CD4-positive, alpha-beta T cell treated with Interleukin-17A for 1 hour (primary cell): ENCODE measurements at places on chromosomes 11 and 22.

DNA sequence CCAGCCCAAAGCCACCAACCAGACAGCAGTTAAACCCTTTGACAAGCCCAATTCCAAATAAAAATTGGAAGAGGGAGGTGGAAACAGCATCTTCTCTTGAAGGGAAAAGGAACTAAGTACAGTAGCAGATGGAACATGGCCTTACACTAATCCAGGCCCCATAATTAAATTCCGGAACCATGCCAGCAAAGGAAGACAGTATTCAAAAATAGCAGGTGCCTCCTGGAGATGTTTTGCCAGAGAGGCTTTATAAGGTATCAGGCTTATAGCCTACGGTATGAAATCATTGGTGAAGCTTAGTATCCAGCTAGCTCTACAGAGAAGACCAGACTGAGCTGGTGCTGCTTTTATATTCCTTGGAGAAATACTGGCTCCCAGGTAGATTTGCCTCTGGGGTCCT lies 344.1 kb upstream of the API5 start:
- no peak for DNase-seq

GRCh38 chr11:118180300-118180703 lies 3.9 kb upstream of the SCN2B start:
- DNase-seq: no peak

GRCh38 chr11:32213223-32213622 lies 122.3 kb downstream of the RCN1 start:
- DNase-seq: no peak

- DNase-seq: no peak
Measured at GRCh38 chr11:43197379-43197778, 114.4 kb upstream of the API5 start.

DNA sequence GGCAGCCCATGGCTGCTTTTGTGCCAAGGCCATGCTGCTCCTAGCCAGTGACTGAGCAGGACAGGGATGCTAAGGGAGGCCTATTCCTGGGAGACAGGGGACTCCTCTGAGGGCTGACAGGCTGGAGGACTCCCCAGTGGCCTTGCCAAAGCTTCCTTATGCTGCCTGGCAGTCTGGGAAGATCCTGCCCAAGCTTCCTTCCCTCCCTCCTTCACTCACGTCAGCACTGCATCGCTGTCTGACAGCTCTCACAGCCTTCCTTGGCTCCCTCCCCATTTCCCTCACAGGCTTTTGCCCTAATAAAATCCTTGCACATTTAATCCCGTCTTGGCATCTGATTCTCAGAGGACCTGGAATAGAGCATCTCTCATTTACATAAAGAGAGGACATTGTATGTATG lies 26.5 kb downstream of the HTR3A start:
- DNase-seq: no peak

DNA sequence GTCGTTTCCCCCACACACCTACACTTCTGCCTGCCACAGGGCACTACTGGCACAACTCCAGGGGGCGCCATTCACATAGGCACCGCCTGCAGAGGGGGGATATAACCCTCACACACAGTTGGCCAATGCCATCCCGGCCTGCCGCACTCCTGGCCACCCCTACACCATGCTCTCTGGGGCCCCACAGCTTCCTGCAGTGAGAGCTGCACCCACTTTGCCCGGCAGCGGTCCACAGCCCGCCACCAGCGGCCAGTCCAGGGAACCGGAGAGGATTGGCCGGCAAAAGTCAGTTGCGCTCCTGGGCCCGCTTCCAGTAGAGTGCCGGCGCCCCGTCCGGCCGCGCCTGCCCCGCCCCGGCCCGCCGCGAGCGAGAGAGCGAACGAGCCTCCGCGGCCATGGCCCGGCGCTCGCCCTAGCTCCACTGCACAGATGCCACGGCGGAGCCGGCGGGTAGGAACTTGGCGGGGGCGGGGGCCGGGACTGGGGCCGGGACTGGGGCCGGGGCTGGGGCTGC lies 25.6 kb upstream of the SUSD2 start:
- peak; percentile 55 for DNase-seq

- DNase-seq: no peak
Measured at GRCh38 chr11:35207471-35208403, 68.8 kb downstream of the CD44 start.

GRCh38 chr11:11499300-11499699 lies 122.5 kb downstream of the GALNT18 start:
- DNase-seq: no peak

DNA sequence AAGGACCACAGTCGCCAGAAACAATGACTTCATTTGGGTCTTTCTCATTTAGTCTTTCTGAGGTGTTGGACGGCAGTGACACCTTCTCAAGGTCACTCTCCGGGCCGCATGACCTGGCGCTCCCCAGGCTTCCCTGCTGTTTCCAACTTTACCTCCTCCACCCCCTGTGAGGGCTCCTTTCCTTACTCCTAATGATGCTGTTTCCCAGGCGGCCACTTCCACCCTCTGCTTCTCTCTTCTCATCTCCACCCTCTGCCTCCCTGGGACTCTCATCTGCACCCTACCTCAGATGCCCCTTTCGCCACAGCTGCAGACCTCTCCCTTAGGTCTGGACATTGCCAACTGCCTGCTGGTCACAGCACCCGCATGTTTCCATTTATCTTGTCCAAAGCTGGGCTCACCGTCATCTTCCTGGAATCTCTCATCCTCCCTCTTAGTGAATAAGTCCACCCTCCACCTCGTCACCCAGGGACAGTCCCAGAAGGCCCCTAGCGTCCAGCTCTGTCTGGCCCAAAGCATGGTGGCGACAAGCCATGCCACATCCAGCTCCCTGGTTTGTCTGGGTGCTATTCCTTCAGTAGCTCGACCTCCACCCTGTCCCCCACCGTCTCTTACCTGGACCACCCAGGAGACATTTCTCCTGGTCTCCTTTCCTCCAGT lies 113.8 kb downstream of the BUD13 start:
- no peak for DNase-seq

GRCh38 chr11:108216988-108217387 lies 5.5 kb downstream of the NPAT start:
- no peak for DNase-seq

GRCh38 chr11:65172600-65172999 lies 2.6 kb downstream of the SPDYC start:
- DNase-seq: no peak

DNA sequence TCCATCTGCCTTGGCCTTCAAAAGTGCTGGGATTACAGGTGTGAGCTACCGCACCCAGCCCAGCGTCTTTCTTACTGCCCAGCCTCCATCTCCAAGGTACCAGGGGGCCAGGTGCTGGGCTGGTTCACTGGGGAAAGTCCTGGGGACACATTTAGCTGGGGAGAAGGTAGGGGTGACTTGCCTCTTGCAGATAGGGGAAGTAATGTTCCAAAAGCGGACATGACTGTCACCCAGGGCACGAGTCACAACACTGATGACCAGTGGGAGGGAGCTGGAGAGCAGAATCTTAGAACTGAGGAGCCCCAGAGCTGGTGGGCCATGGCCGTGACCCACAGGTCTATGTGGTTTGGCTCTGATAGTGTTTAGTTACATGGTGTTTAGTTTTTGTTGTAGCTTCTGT lies 2.4 kb upstream of the SLC15A3 start:
- DNase-seq: no peak

GRCh38 chr11:130156108-130157022 lies 3.2 kb upstream of the ST14 start:
- no peak for DNase-seq

DNA sequence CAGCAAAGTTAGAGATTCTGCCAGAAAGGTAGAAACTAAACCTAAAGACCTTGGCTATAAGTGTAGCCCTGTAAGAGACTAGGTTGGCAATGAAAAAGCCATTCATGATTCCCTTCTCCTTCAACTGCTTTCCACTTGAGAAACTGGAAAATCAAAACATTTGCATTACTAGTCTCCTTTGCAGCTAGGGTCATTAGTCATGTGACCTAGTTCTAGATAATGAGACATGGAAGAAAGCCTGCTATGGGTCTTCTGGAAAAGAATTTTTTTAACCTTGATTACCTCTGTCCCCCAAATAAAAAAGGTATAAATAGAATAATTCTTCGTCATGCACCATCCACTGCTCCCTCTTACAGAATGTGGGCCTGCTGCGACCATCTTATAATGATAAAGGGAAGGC lies 80.1 kb downstream of the SOX6 start:
- no peak for DNase-seq

GRCh38 chr11:63443714-63444113 lies 47.3 kb downstream of the PLAAT5 start:
- DNase-seq: no peak

DNA sequence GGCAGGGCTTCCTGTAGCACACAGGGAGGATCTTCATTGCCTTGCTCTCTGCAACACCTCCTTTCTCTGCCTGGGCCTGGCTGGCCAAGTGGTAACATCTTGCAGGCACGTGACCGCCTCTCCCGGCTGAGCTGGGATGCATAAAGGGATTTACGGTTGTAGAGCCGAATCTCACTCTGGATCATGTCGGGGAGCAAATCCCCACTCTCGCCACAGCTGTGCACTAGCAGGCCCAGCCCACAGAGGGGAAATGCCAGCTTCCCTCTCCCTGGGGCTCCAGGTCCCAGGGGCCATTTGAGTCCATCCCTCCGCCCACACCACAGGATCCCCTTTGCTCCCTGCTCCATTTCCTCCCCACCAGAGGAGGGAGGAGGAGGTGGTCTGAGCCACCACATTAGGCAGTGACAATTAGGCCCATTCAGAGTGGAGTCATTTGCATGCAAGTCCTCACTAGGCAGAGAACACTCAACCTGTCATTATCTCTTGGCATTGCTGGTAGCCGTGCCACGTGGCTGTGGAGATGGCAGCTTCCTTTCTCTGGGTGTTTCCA lies 196.7 kb downstream of the DSCAML1 start:
- no peak for DNase-seq

DNA sequence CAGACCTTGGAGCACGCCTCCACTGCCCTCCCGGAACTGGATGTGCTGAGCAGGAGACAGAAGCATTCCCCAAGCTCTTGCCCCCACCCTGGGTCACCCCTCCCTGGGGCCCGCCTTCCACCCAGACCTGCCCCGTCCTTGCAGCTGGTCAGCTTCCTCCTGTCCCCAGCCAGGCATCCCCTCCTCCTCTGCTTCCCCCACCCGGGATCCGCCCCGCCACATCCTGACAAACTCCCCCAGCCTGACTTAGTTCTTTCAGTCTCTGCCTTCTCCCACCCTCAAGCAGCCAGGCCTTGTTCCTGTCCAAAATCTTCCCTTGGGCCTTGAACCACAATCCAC lies 1.1 kb upstream of the PLXNB2 start:
- no peak for DNase-seq

DNA sequence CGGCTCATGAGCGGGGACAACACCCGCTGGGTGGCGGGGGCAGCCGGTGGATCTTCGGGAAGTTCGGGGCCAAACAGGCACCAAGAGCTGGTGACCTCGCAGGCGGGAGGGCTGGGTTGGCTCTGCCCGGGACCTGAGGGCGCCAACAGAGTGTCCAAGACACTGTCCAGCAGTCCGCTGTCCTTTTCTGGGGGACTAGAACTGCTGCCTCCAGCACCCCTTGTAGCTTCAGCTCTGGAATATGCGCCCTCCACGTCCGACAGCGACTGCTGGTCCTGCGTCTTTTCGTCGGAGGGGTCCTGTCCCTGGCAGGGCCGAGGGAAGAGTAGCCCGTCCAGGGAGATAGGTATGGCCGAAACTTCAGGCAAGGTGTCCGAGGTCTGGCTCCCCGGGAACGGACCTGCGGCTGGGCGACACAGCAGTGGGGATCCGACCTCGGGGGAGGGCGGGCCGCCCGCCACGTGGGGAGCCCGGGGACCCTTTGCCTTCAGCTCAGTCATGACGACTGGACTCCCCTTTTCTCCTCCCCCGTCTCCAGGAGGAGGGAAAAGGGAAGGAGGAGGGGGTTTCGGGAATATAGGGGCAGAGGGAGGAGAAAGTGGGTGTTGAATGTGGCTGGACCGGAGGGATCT lies 926 bp downstream of the PGR start:
- no peak for DNase-seq

GRCh38 chr11:120060512-120060911 lies 77.4 kb downstream of the TRIM29 start:
- no peak for DNase-seq

- DNase-seq: no peak
Measured at GRCh38 chr11:22416462-22416861, 78.3 kb downstream of the SLC17A6 start.

DNA sequence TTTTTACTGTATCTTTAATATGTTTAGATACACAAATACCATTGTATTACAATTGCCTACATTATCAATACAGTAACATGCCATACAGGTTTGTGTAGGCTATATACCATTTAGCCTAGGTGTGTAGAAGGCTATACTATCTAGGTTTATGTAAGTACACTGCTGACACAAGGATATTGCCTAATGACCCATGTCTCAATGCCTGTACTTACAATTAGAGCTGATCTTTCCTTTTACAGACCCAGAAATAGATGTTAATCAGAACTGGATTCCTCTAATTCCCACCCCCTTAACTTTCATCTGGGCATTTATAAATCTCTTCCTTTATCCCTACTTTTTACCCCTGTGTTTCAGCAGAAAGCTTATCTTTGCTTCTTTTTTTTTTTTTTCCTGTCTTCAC lies 229.5 kb downstream of the METTL15 start:
- no peak for DNase-seq

- DNase-seq: peak; percentile 40
Measured at GRCh38 chr11:76670485-76671236, at the start of gene LRRC32. Gene LRRC32 (minus strand): TSS chr11:76670747. CDS start chr11:76665954, 4,793 bp downstream.

DNA sequence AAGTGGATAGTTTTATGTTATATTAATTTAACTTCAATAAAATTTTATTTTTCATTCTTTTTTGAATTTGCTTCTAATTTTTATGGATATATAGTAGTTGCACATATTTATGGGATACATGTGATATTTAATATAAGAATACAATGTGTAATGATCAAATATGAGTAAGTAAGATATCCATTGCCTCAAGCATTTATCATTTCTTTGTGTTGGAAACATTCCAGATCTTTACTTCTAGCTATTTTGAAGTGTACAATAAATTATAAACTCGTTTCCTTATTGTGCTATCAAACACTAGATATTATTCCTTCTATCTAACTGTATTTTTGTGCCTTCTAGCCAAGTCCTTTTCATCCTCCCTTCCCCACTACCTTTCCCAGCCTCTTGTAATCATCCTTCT lies 17.0 kb downstream of the EXPH5 start:
- DNase-seq: no peak

- no peak for DNase-seq
Measured at GRCh38 chr22:36235585-36235984, 3.7 kb downstream of the APOL2 start.

DNA sequence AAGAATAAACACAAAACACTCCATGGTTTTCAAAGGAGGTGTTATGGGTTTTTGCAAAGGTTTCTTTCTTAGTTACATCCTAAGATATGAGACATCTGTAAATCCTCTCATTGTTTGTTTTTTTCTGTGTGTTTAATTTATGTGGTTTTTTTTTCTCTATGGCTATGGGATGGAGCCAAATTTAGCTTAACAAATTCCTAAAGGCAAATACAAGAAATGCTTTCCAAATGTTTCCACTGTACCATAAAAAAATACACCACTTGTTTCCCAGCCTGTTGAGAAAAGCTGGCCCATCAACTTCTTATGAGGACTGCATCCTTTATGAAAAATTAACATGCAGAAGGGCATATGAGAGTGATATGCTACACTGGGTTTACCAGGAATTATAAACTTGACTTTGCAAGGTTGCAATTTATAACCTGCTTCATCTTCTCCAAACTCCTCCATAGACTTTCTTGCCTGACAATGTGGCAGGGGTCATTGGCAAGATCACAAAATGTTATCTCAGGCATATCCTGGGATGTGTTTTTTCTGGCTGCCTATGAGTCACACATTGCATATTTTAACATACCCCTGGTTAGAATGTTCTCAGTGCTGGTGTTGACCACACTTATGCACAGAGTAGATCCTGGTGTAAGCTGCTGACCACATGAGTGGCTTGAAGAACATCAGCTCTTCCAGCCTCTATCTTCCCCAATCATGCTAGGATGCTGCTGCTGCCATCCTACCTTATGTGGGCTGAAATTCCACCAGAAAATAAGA lies 137.6 kb upstream of the TTC12 start:
- DNase-seq: no peak
